Glomerular endothelial cell (primary cell): ENCODE measurements at places on chromosomes 2 and 18.

DNA sequence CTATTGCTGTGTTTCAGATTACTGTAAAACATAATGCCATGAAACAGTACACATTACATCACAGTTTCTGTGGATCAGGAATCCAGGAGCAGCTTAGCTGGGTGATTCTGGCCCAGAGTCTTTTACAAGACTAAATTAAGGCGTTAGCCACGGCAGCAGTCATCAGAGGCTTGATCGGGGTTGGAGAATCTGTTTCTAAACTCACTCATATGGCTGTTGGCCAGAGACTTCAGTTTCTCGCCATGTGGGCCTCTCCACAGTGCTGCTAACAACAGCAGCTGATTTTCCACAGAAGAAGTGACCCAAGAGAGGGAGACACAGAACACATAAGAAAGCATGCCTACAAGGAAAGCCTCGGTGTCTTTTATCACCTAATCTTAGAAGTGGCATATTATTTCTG lies 89.2 kb upstream of the MYO3B start:
- DNase-seq = no peak

DNA sequence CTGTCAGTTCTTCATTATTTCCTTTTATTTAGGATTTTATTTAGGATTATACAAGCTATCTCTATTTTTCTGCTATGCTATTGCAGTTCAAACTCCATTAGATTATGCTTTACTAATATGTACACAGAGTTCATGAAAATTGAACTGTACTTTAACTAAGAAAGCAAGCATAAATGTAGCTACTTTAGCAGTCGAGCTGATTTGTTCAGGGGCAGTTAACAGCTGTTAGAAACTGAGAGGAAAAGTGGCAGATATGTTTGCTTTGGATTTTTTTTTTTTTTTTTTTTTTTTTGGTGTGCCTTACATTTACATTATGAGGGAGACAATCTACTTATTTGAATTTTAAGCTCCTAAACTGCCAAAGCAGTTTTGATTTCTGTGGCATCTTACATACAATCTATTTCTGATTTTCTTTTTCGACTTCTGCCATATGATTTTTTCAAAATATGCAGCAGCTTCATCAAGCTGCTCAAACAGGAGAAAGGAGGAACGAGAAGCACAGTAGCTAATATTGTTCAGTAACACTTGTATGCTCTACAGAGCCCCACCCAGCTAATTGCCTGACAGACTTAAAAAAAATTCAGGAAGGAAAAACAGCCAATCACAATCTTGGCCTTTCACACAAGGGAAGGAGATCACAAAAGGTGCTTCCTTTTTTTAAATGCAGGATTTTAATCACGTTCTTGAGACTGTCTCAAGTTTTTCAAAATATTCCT lies 233.4 kb upstream of the SIX3 start:
- no peak for DNase-seq

DNA sequence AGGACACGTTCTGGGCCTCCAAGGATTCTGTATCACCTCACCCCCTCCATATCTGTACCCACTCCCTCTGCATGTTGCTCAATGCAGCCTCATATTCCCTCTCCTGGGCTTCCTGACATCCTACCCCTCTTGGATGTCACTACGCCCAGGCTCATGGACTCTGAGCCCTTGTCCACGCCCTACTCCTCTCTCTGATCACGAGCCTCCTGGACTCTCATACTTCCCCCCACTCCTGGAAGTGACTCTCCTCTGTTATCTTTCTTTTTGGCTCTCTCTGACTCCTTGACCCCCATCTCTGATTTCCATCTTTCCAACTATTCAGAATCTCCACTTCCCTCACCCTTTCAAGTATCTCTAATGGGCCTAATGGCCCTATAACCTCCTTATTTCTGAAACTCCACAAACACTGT lies 2.1 kb downstream of the TMEM198 start:
- no peak for DNase-seq

- DNase-seq = no peak
Measured at GRCh38 chr2:60963190-60963589, 54.3 kb upstream of the PEX13 start.

DNA sequence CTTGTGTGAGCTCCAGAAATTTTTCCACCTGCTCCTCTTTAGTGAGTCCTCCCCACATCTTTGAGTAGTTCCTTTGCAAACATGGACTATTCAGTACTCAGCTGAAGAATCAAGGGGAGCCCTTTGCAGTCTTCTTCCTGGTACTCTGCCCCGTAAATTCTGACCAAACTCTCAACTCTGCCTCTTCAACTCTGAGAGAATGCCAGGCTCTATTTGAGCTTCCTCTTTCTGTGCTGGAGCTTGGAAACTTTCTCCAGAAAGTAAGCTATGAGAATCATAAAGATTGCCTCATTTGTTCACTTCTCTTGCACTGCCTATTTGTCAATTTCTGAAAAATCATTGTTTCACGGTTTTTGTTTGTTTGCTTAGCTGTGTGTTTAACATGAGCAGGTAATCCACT lies 7.4 kb upstream of the STAT4 start:
- DNase-seq = no peak

DNA sequence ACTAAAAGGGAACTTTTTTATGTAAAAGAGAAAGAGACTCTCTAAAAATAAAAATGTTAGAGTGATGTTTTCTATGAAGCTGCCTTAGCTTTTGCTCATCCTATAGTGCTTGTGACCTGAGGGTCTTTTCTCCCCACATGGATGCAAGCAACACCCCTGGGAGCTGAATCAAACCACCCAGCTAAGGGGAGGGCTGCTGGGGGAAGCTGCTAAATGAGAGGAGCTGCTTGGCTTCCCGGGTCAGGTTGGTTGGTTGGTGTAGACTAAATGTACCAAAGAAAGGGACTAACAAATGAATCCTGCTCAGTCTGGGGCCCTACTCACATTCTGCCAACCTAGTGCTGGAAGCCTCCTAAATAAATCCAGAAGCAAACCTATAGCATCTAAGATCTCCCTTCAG lies 35.0 kb downstream of the AFF3 start:
- no peak for DNase-seq

- no peak for DNase-seq
Measured at GRCh38 chr2:7618031-7618430, 700.8 kb downstream of the RNF144A start.

DNA sequence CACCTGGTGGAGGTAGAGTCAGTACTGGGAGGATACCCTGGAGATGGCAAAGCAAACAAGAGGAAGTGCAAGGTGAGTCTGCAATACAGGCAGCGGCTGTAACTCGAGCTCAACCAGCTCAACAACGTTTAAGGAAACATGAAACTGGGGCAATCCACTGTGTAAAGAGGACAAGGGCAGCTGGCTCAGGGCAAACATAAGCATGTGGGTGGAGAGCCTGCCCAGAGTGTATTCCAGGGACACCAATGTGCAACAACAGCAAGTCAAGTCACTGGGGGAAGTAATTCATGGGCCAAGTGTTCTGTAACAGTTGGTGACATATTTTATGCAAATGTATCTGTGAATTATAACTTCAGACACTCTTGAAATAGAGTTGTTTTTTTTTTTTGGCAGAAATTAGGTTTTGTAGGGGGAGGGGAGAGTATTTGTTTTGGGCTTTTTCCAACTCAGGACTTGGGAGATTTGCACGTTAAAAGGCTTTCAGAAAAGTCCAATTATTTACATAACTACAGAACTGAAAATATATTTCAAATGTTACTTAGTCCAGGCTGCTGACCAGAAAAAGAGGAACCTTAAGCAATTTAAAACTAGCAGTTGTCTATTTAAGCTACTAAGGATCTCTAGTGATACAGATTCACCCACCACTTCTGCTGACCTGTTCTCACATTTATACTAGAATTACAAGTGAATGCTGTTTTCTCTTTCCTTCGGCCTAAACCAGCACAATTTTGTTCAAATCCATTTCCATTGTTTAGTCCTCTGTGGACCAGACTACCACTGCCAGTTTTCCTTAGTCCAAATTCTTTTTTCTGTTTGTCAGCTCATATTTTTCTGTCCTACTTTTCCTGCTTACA lies 18.6 kb downstream of the NRXN1 start:
- no peak for DNase-seq

DNA sequence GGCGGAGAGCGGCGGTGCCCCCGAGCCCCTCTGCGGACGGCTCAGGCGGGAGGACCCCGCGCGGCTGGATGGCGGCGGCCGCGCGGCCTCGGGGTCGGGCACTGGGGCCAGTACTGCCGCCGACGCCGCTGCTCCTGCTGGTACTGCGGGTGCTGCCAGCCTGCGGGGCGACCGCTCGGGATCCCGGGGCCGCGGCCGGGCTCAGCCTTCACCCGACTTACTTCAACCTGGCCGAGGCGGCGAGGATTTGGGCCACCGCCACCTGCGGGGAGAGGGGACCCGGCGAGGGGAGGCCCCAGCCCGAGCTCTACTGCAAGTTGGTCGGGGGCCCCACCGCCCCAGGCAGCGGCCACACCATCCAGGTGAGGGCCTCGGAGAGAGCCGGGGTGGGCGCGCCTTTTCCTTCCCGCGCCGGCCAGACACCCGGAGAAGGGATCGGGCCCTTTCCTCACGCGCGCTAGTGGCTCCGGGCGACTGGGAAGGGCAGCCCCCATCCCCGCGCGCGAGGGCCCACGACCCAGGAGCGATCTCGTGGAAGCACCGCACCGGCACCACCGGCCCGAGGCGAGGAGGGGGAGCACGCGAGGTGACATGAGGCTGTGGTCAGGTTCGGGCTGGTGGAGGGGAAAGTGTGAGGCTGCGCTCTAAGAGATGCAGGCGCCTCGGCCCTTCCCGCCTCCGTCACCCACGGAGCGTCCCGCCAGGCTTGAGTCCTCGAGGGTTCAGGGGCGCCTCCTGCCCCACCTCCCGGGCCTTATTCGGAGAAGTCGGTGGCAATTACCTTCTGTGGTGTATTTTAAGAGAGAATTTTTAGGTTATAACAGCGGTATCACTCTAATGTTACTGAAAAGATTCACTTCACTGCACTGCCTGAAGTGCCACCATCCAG lies 607 bp downstream of the LAMA3 start:
- DNase-seq = no peak

- no peak for DNase-seq
Measured at GRCh38 chr2:173869244-173870229, 95.6 kb downstream of the SP3 start.

GRCh38 chr18:4878480-4878879 lies 318.6 kb downstream of the AKAIN1 start:
- no peak for DNase-seq

DNA sequence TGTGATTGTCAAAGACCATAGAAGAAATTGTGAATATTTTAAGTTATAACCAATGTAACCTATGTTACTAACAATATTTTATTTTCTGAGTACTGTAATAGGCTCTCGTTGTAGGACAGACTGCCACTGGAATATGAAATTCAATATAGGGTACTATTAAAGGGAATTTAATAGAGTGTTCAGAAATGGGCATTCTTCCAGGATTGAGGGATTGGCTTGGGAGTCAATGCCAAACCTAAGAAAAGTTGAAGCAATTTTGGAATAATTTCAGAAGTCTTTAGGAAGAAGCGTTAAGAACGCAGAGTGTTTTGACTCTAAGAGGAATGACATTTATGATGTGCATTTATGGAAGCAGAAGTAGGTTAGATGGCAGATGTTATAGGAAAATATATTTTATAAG lies 79.0 kb downstream of the ACVR2A start:
- no peak for DNase-seq

- peak; percentile 61 for DNase-seq
Measured at GRCh38 chr2:48248251-48248933, 281.6 kb upstream of the STON1 start.

DNA sequence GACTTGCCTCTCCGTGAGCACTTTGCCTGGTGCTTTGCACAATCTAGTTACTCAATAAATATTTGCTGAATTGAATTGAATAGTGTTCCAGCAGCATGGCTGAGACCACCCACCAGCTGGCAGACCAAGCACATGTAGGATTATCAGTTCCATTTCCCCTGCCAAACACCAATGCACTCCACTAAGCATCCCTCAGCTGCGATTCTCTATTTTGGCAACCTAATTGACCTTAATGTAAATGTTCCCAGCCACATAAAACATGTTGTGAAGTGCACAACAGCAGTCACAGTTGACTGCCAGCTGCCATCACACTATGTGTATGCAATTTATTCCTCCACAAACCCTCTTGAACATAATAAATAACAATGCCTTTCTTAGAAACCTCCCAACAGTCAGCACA lies 1879.4 kb upstream of the PIK3C3 start:
- DNase-seq = no peak

DNA sequence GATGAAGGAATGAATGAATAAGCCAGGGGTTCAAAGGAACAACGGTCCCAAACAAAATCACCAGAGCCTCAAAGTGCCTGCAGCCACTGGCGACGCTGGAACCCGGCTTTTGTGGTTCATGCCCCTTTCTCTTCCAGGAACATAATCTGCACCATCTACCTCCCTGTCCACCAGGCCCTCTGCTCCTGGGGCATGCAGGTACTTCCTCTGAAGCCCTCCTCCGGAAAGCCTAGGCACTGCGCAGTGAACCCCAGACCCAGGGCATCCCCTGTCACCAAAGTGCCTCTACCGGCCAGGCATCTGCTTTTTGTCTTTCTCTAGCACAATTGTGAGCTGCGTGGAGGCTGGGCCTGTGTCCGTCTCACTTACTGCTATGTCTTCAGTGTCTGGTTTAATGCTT lies 98.6 kb upstream of the TMEM200C start:
- no peak for DNase-seq

GRCh38 chr2:102094917-102095316 lies 47.6 kb upstream of the IL1R1 start:
- no peak for DNase-seq

DNA sequence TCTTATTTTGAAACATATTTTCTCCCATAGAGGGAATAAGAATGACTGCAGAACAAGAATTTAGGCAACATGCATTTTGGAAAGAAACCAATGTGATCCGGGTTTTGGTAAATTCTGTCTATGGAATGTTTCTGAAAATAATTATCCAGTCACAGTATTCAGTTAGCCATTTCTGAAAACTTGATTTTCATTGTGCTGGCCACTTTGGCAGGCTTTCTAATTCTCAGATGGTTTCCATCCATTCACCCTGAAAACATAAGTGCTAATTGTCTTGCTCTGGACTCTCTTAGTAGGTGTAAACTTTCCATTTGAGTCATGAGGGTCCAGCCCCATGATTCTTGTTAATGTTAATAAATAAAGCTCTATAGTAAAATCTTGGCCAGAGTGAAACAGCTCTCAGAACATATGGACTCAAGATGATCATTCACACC lies 176.5 kb downstream of the RBM43 start:
- DNase-seq = no peak

- DNase-seq = no peak
Measured at GRCh38 chr2:85355073-85355410, 473 bp downstream of the ELMOD3 start.

DNA sequence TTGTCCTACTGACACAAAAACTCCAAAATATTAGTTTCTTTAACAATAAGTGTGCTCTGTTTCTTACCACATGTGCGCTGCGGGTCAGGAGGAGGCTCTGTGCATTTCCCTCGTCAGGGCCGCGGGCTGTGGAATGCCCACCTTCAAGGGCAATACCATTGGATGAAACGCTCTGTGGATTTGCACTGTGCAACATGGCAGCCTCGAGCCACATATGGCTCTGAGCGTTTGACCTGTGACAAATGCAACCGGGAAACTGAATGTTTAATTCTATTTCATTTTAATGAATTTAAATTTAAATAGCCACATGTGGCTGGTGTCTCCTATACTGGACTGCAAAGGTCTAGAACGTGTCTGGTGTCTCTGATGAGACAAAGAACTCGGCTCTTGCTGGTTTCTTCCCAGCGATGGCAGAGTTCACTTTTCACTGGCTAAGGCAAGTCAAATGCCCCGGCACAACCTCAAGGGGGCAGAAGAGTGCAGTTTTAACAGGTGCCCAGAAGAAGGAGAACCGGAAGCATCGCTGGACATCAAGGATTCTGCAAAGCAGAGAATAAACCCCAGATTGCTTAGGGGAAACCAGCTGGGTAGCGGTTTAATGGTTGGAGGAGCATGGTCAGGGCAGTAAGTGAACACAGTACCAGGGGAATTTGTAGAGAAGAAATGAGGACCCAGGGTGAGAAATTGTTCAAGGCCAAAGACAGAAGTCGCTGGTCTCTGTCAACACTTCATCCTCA lies 37.0 kb upstream of the TMEM18 start:
- DNase-seq = no peak
